Large intestine (tissue), 12 donors: ENCODE measurements at places on chromosomes 3 and 15. TPM values are rescaled to one million over a fixed set of nuclear protein-coding genes. Genes with fewer than 3 reads are reported as not detected.

SPINT1 gene
- 166 TPM for polyA plus RNA-seq

MESP1 gene
- polyA plus RNA-seq: 1.0 TPM

GPR62 gene
- polyA plus RNA-seq: 0.18 TPM

RGMA gene
- polyA plus RNA-seq: 12.5 TPM

CD96 gene
- polyA plus RNA-seq: 4.1 TPM

PTH1R gene
- 8.7 TPM for polyA plus RNA-seq

HTR3C gene
- not detected for polyA plus RNA-seq

HEG1 gene
- 15.0 TPM for polyA plus RNA-seq

NCEH1 gene
- polyA plus RNA-seq: 4.1 TPM

SLC22A13 gene
- 0.34 TPM for polyA plus RNA-seq

ALS2CL gene
- 30.8 TPM for polyA plus RNA-seq

DNA sequence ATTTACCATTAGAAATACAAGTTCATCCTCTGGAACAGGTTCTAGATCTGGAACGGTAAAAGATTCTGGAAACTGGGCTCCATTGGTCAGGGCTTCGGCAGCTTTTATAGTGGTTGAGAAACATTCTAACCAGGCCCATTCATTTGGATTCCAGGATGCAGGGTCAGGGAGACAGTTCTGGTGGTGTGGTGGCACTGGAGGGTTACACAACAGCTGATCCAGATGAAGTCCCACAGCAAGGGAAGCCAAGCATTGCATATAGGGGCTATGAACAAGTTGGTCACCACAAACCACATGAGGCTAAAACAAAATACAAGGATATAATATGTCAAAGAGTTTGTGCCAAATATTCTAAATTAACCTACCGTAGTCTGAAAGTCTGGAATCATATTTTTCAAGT lies 43.0 kb downstream of the FBXL22 start:
- no peak for DNase-seq

DNA sequence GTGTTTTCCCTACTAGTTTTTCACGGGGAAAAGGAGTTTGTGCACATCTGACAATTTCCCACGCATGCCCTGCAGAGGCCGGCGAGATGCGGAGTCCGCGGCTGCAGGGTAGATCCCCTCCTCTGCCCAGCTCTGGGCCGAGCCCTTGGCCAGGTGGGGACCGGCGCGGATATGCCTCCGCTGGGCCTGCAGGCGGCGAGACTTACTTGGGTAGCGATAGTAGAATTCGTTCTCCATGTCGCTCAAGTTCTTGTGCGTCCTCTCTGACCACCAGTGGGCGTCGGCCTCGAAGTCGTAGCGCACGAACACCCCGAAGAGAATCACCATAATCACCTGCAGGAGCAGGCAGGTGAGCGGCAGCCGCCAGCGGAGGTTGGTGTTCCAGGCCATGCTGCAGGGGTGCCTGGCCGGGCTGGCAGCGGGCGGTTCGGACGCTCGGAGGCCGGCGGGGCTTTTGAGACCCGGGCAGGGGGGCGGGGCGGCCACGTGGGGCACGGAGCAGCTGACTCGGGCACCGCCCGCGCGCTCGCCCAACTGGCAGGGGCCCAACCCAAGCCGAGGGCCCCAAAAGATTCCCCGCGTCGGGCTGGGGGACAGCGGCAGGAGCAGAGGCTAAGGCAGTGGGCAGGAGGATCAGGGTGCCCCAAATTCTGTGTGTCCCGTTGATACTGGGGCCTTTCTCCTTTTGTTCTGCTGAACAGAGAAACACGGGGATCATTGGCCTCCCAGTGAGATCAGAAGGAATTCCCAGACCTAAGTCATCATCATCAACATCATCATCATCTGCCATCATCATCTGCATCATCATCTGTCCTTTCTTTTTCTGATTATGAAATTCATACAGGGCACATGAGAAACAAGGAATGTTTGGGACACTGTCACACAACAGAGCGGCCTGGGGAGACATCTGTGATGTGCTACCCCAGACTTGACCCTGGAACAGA lies at the start of gene RHCG:
TSS of gene RHCG (minus strand) at position 429 of the 944 bp plus-strand sequence. CDS start at position 390, 39 bp downstream.
- peak; percentile 77 for DNase-seq

DNA sequence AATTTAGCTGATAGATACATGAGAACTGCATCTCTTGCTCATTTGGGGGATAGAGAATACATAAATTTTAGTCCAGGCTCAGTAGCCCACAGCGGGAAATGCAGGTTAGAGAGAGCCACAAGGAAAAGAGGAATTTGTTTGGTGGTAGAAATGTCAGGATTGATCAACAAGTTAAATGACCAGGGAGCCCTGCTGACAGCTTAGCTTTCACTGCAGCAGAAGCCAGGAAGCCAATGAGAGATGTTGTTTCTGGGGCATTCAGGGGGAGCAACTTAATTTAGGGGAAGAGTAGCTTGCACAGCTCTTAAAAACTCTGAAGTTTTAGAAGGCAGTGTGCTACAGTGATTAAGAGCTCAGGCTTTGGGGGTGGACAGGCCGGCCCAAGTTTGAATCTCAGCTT lies 22.7 kb downstream of the ARHGEF26 start:
- no peak for DNase-seq

DNA sequence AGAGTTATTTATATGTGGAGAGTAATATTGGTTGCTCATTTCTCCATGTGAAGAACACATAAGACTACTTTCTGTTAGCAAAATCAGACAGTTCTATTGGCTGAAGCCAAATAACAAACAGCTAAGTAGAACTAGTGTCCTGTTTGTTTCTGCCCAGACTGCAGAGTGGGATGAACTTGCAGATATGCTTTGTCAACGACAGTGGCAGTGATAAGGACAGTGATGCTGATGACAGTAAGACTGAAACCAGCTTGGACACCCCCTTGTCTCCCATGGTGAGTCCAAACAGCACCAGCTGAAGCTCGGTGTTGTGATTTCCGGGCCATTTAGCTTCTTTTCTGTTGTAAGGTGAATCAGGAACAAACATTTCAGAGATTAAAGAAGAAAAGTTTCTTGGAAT lies 102.6 kb upstream of the IL12A start:
- no peak for DNase-seq

GRCh38 chr3:194640829-194641228 lies 7.6 kb upstream of the TMEM44 start:
- no peak for DNase-seq

DNA sequence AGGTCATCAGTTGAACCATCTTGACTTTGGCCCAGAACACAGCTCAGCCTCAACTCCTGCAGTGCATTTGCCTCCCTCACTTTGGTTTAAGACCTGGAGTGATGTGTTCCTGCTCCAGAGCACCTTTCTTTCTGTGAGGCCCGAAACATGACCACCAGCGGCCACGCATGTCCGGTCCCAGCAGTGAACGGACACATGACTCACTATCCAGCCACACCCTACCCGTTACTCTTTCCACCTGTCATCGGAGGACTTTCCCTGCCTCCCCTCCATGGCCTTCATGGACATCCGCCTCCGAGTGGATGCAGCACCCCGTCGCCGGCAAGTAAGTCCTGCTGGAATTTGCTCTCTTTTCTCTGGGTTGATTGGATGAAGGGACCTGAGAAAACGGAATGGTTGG lies 253.8 kb upstream of the RARB start:
- DNase-seq: no peak

- DNase-seq: no peak
Observed at GRCh38 chr3:87828046-87828445, 230.8 kb downstream of the CGGBP1 start.

DNA sequence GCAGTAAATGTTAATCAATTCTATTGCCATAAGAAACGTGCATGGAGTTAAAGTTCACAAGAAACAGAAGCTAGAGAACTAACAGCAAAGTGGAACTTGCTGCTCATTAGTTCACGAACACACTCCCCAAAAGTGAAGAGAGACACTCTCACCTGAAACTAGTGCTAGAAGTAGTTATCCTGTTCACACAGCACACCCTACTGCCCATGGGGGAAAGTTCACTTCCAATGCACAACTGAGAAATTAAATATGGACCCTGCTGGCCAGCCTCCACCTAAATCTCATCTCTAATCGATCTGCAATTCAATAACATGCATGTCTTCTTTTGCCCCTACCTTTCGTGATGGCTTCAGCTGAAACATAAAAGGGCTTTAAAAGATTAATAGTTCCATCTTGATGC lies 39.4 kb upstream of the FRMD4B start:
- DNase-seq: no peak

DNA sequence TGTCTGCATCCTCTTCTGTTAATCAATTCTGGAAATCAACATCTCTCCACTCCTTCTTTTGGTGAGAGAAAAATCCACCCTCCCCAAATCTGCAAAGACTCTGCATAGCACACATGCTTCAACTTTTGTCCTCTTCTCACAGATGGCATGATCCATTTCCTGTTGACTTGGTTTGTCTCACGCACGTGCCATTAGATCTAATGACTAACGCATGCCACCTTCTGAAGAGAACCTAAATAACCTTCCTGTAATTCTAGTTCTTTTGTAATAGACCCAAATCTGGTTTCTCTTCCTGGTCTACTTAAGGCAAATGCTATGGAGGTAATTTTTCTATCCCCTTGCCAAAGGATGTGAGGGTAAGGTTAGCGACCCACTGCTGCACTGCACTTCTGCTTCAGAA lies 51.0 kb upstream of the ATOSA start:
- DNase-seq: no peak

GRCh38 chr3:145719114-145719513 lies 441.9 kb downstream of the PLOD2 start:
- no peak for DNase-seq

- DNase-seq: no peak
Observed at GRCh38 chr15:82832601-82833361, 23.4 kb downstream of the WHAMM start.

GRCh38 chr15:70327856-70328678 lies 230.3 kb upstream of the TLE3 start:
- no peak for DNase-seq

DNA sequence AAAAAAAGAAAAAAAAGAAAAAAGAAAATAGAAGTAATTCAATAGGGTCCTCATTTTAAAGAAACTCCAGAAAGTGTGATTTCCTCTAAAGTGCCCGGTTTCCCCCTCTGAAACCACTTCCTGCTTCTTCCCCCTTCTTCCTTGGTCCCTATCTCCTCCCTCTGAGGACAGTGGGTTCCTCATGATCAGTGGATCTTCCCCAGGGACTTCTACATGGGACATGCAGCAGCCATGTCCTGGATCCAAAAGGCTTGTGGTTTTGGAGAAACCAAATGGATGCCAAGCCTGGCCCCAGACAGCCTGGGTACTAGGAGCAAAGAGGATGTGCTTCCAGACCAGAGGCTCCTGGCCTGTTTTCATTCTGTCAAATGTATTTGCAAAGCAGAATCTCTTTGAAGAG lies 26.6 kb upstream of the SMAD6 start:
- DNase-seq: no peak

GRCh38 chr3:123491966-123492587 lies 43.2 kb upstream of the ADCY5 start:
- DNase-seq: no peak

DNA sequence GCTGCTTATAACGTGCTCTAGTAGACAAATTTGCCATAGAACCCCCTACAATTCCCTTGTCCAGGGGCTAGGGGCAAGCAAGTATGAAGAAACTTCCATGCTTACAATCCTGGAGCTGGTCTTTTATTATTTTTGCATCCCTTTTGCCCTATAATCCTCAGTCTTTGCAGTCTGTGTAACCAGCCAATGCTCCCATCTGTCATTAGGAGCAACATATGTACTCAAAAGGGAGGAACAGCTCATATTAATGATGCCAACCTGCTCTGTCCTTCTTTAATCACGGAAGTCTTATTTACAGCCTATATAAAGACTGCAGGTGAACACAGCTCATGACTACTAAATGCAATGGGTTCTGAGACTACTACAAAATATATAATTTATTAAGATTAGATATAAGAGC lies 263.3 kb downstream of the ZIC1 start:
- DNase-seq: no peak

DNA sequence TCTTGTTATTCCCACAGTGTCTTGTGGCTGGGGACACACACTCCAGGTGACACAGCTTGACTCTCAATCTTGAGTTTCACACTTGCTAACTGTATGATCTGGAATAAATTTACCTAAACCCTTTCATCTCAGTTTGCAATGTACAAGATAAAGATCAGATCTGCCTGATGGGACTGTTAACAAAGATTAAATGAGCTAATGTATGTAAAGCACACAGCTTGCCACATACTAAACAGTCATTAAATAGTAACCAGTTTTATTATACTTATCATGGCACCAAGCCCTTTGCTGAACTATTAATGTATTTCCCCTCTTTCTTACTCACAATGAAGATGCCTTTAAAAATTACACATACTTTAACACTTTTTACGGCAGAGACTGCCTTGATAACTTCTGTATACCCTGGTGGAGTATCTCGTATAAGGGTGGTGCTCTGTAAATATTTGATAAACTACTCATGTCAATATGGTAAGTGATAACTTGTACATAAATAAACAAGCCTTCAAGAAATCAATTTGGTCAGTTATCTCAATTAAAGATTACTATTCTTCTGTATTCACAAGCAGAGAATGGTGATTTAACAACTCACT lies 184.5 kb downstream of the STAG1 start:
- DNase-seq: no peak
